ENCODE measurements at places on chromosomes 5 and 9.
A peak's percentile ranks its signal among the peaks of the same experiment; 100 is the strongest.

- no peak for DNase-seq
Observed at GRCh38 chr9:98575379-98576346, 133.1 kb downstream of the GABBR2 start.

GRCh38 chr5:63923914-63924313 is 38.3 kb downstream of the HTR1A start:
- DNase-seq, result no peak

GRCh38 chr9:69573651-69574050 is 98.5 kb downstream of the APBA1 start:
- no peak for DNase-seq

DNA sequence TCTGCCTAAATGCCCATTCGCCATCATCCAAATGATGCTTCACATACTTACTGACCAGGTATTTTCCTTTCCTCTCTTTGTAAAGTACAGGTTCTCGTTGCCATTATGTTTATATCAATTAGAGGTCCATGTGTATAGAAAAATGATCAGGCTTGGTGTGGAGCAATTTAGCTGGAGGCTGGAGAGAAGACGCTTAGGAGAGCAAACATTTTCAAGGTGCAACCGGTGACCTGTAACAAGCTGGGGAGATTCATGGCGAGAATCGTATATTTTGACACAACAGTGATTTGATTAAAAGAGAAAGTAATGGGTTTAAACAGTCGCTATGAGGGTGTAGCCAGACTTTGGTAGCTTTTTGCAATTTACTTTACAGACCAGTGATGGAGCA is 170.9 kb upstream of the TBCA start:
- DNase-seq, result no peak

GRCh38 chr9:15277400-15278090 is 29.5 kb downstream of the TTC39B start:
- no peak for DNase-seq

- no peak for DNase-seq
Observed at GRCh38 chr5:27854243-27854852, 816.0 kb upstream of the CDH9 start.

DNA sequence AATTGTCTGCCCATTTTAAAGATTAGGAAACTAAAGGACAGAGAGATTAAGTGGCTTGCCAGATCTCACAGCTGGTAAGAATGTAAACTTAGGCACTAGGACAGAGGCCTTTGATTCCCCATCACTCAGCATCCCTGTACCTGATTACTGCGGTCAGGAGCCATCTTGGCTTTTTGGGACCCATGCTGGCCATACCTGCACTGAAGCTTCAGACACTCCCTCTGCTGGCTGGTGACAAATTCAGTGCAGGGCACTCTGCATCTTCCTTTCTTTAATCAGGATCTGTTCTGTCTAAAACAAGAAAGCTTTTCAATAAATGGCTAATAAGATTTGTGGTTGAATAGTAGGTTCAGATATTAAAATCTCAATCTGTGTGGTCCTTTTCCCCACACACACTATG is 215.5 kb upstream of the RORB start:
- DNase-seq, result no peak

DNA sequence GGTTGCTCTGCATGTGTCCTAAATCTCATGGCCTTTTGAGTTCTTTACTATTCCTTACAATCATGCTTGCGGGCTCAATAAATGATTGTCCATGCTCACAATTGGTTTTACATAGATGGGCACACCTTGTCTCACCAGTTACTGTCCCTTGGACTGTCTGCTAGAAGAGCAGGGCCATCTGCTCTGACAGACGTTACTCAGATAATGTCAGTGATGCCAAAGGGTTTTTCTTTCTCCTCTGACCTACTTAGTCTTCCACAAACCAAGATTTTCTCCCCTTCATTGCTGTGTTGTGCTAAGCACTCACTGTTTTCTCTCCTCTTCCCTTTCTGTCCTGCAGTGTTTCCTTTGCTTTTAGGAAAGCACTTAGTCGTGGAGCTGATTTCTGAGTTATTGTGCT is 562.3 kb downstream of the KIF4B start:
- no peak for DNase-seq

- no peak for DNase-seq
Observed at GRCh38 chr9:123914517-123915196, 15.3 kb downstream of the DENND1A start.

DNA sequence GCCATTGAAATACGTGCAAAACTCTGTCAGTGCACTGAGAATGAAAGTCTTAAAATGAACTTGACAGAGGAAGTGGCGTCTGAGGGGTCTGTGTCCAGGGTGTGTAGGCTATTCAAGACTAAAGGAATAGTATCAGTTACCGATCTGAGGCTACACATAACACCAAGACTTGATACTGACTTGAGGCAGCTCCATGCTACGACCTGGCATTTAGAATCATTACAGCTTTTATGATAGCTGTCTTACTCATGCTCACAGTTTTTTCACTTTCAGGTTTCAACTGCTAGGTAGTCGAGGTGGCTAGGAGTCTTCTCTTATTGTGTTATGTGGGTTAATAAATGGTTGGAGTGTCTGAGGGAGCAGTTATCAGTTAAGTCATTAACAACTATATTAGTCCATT is 92.8 kb upstream of the SLCO6A1 start:
- DNase-seq, result no peak

- no peak for DNase-seq
Observed at GRCh38 chr5:68178579-68178978, 37.0 kb upstream of the PIK3R1 start.

DNA sequence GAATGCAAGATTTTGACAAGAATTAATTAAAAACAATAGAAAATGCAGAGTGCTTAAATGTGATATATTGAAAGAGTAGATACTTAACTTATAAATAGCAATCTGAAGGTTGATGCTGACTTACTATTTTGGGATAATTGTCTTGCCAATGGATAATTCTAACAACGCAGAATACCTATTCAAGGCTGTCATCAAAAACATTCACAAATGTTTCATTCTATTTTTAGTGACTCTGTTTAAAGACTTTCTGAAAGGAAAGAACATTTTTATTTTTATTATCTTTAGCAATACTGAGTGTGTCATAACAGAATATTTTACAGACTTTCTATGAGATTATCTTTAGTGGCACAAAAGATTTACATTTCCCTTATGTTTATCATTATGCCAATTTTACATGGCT is 38.1 kb downstream of the ANKRD55 start:
- DNase-seq, result no peak

GRCh38 chr9:121743441-121744001 is 92.1 kb downstream of the DAB2IP start:
- no peak for DNase-seq

DNA sequence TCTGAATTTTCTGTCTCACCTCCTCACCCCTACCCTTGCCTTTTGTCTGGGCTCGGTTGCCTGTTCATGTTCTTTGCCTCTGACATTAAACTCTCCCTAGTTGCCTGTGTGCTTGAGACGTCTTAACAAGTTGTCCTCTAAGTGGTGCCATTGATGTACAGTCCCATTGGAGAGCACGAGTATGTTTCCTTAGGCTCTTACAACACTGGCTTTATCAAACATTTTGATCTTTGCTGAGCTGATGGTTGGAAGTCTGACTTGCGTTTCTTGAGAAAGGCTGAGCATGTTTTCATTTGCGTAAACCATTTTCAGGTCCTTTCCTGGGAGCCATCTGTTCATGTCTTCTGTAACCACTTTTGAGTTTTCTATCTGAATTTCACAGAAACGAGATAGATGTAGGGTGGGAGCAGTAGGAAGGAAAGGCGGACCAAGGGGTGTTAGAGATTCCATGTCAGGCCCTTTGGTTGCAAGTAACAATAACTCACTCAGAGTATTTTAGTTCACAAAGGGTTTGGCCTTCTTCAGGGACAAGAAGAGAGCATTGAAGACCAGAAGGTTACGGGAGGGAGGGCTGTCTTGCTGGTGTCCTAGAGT is 35.4 kb downstream of the OTULIN start:
- DNase-seq, result no peak

GRCh38 chr5:57675236-57675635 is 192.6 kb upstream of the ACTBL2 start:
- DNase-seq, result no peak

GRCh38 chr5:169873642-169874041 is 106.7 kb downstream of the INSYN2B start:
- no peak for DNase-seq

DNA sequence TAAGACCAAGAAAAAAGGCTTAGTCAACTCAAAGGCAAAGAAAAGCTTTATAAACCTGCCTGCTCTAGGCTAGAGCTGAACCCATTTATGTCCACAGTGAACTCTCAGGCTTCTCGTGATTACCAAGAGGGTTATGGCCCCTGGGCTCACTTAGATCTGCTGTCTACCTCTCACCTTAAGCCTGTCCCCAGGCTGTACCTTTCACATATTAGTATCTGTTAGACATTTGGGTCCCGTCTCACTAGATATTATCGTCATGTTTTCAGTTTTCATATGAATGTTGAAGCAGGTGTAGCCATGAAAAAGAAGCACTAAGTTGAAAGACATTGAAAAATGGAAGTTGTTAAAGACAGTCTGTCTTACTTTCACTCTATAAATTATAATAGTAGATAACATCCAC is 75.2 kb upstream of the COX7C start:
- DNase-seq, result no peak

DNA sequence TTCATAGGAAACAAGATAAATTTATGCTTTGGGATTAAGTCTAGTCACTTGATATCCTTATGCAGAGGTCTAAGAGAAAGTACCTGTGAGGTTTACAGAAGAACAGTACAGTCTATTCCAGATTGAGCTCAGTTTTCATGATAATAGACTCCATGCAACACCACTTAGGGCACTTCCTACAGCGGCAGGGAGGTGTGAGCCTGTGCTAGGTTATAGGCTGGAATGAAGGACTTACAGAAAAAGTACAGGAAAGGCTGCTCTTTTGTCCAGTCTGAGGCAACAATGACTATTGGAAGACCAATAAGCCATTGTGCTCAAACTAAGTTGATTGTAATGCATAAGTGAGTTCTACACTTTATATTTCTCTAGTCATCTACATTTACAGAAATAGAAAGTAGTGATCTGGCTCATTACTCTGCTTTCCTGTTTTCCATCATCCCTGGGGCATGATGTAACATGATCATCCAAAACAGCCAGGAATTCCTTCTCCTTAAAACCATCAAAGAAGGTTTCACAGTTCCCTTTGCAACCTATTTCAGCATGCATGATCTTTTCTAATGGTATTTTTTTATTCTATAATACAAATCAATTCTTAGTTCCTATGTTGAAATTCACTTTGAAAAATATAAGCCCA is 322.8 kb downstream of the SLF1 start:
- no peak for DNase-seq

DNA sequence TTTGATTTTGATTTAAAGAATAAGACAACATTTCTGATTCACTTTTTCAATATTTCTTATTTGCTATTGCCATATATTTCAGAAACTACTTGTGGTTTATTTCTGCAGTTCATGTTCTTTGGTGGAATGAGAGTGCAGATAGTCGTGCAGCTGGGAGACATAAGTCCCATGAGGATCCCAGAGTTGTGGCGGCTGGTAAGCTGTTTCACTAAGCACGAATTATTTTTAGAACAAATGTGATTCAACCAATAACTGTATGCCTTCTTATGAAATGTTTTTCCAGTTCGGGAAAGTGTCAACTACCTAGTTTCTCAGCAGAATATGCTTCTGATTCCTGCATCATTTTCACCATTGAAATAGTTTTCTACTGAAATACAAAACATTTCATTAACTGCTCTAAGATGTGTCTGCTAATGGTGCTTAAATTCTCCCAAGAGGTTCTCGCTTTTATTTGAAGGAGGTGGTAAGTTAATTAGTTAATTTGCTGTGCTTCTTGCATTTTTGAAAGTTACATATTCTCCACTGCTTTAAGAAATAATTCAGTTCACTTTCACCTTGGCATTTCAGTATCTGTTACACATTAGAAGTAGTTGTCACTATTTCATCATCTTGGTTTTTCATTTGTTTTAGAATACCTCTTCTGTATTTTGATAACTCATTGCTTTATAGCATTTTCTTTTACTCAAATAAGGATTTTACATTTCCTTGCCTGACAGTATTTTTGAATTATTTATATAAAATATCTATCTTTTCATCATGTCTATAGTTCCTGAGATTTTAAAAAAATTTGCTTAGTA is 9.0 kb downstream of the NIPSNAP3B start:
- DNase-seq, result no peak

DNA sequence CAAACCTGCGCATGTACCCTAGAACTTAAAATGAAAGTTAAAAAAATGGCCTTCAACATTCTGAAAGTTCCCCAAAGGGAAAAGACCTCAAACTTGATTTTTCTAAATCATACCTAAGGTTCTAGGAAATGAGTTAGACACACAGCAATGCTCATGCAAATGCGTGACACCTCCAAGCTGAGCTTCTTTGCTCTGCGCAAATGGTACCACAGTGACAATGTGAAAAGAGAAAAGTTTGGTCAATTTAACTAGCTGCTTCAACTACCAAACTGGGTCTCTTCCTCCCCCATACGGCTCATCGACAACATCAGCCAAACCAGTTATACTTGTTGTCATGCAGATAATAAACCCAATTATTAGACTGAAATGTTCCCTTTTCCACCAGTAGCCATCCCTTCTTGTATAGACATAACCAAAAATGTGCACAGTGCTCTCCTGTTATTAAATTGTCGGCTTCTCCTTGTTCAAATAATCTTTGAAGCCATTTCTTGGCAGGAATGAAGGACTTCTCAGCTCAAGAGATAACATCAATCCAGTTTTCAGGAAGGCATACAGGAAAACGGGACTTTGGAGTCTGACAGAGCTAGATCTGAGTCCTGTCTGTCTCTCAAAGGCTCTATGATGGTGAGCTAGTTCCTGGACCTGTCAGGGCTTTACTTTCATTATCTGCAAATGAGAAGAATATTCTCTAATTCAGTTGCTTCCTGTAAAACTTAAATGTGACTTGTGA is 185.6 kb upstream of the NR3C1 start:
- no peak for DNase-seq

DNA sequence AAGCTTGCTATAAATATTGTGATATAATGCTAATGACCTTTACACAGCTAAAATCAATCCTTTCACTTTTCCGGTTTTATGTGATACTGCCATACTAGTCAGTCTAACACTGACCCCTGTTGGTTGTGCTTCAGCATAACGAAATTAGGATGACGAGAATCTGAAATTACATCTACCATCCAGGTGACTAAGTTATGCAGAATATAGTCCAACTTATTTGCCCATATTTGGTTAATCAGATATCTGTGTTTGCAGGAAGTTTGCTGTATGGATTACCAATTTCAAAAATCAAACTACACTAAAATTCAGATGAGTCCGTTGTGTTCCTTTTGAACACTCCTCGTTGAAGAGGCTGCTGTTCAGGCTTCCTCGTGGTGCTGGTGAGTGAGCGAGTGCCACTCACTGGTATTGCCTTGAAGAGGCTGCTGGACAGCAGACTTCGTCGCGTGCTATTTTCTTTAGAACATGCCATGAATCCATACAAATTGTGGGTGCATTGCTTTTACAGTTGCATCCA is 32.5 kb downstream of the TENT4A start:
- DNase-seq, result peak; percentile 26
